ENCODE measurements at places on chromosomes 11 and 22.

- DNase-seq = peak; percentile 86
Observed at GRCh38 chr22:39528681-39529486, 3.7 kb downstream of the RPS19BP1 start.

- no peak for DNase-seq
Observed at GRCh38 chr11:63687845-63688244, 6.5 kb downstream of the RTN3 start.

GRCh38 chr11:83031127-83031526 lies 40.6 kb downstream of the RAB30 start:
- no peak for DNase-seq

GRCh38 chr11:125128450-125128849 lies 17.0 kb upstream of the TMEM218 start:
- DNase-seq = no peak

DNA sequence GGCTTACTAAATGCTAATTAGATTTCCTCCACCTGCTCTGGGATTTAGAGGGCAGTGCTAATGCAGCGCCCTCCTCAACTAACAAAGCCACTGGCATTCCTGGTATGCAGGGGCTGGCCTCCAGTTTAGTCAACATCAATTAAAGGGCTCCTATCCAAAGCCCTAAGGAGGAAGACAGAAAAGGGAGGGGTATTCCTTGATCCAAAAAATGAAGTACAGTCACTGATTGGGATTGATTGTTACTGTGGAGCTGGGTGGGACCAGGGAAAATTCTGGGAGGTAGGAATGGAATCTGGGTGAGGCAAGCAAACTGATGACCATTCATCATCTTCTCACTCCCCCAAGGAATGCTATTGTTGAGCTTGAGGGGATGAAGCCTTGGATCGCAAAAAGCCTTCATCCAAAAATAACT lies 52.2 kb downstream of the GAB2 start:
- no peak for DNase-seq

GRCh38 chr22:42907404-42908373 lies 50.6 kb upstream of the ARFGAP3 start:
- DNase-seq = no peak

DNA sequence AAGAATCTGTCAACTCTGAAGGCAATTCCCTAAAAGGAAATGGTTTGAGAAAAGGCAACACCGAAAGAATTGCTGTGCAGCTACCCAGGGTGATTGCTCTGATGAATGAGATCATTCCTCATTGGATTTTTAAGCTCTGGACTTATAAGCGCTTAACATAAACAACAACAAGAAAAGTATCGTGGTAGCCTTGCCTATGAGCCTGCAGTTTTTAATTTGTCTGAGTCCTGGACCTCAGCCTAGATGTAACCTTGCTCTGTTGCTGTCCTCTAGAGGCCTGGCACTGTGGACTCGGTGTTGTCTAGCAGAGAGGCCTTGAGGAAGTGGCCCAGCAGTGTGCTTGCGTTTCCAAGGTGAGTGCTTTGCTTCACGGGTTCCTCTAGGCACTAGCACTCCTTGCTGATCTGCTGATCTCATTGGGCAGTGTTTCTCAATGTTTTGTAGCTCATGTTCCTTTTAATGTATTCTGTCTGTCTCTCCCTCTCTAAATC lies 20.4 kb downstream of the CCDC81 start:
- no peak for DNase-seq

DNA sequence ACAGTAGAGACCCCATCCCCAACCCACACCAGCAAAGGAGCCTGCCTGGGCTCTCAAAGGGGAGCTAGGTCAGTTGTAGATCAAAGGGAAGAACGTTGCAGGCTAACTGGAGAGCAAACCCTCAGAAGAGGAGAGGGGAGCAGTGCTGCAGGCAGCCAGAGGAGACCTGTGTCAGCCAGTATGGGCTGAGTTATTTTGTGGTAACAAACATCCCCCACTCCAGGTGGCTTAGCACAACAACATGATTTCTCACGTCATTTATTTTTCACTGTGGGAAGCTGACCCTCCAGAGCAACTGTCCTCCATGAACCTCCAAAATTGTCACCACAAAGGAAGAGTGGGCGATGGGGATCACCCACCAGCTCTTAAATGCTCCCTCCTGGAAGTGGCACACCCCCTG lies 19.8 kb upstream of the SHANK2 start:
- no peak for DNase-seq

GRCh38 chr11:46421257-46421880 lies 29.8 kb upstream of the CHRM4 start:
- no peak for DNase-seq

GRCh38 chr11:128473636-128474035 lies 113.7 kb downstream of the ETS1 start:
- no peak for DNase-seq

DNA sequence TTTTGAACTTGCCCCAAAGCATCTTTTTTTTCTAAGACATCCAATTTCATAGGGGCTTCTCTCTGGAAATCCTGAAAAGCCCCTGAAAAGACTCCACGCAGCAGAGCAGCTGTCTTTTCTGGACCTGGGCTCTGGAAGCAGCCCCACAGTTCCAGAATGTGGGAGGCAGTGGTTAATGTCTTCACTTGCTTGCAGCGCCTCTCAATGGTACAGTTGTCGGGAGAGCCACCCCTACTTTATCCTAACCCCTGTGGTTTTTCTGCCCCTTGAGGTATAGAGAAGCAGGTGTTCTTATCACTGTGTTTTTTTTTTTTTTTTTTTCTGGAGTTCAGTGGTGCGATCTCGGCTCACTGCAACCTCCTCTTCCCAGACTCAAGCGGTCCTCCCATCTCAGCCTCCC lies 83.4 kb upstream of the SORL1-AS1 start:
- DNase-seq = no peak

GRCh38 chr22:37967637-37968451 lies 14.3 kb downstream of the POLR2F start:
- DNase-seq = no peak

- DNase-seq = no peak
Observed at GRCh38 chr11:111447112-111447471, 65.1 kb downstream of the BTG4 start.

DNA sequence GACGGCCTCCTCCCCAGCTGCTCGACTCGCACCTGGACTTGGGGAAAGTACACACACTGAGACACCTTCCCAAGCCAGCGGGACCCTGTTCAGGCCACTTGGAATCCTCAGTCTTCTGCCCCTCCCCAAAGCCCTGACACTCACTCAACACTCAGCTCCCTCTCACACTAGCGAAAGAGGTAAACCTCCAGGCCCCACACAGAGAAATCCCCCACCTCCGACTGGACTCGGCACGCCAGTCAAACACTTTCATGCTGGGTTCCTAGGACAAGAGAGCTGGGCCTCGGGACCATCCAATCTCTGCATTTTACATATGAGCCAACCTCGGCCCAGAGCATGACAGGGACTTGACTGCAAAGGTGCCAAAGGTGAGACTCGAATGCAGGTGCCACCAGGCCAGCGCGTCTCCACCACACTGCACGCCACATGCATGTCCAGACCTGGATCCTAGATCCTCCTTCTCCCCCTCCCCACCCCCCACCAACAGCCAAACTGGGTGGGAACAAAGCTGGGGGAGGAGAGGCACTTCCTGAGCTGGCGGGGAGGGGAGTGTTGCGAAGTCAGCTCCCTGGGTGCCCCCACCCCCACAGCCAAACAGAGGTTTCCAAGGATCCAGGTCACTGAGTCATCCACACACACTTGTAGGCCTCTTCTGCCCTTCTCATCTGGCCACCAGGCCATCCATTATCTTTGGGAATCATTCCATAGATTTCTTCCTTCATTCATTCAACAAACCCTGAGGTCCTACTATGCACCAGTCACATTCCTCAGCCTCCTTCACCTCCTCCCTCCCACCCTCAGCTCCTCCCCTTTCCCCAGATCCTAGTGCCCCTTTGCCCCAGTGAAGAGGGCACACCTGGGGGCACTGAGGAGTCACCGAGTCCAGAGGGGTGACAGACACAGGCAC lies 10.7 kb upstream of the CD5 start:
- DNase-seq = peak; percentile 51

DNA sequence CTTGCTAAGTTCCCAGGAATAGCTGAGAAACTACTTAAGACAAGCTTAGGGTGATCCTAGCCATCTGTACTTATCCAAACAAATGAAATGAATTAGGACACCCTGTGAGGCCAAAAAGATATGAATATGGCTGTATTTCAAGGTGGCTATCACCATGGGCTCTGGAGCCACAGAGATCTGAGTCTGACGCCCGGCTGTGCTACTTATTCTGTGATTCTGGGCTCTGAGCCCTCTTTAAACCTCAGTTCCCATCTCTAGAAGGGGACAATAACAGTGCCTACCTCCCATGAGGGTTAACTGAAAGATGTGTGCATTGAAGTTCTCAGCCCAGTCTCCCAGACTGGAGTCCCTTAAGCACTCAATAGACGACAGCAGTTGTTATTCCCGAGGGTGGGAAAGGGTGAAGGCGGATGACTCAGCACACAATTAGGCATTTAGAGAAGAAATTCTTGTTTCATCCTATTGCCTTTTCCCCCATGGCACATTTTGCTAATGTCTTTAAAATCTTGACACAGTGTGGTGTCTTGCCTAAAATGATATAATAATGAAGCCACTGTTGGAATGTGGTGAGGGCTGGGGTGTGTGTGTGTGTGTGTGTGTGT lies 132.5 kb downstream of the ADAMTS15 start:
- no peak for DNase-seq

- DNase-seq = no peak
Observed at GRCh38 chr11:95241681-95242081, 10.7 kb upstream of the SESN3 start.

DNA sequence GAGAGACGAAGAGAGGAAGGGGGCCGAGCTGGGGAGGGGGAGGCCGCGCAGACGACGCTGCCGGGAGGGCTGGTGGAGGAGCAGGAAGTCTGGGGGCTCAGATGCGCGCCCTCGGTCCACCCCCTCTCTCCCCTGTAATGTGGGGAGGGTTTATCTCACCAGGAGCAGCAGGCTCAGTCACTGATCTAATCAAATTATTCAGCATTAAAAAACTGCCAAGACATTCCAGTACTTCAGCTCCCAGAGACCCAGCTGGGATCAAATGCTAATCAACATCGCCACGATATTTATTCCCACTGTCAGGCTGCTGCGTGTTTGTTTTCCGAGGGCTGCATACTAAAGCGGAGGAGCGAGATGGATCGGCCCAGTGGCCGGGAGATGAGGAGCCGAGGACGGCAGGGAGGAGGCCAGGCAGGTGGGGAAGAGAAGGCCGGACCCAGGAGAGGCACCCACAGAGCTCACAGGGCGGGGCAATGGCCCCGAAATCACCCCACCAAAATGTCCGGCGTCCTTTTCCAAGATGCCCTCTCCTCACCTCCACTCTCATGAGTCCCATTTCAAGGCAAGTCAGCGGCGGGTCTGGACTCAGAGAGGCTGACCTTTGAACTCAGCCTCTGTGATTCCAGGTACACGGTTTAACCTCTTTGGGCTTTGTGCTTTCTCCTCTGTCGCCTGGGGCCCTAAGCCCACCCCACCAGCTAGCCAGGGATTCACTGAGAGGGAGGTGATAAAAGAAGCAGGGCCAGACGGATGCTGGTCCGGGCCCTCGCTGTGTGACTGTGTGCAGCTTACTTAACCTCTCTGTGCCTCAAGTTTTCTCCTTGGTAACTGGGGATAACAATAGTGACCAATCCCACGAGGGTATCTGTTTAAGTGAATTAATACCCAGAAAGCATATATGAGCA lies 502.1 kb downstream of the MN1 start:
- DNase-seq = no peak

- no peak for DNase-seq
Observed at GRCh38 chr11:58867556-58867955, 23.1 kb upstream of the GLYATL2 start.

DNA sequence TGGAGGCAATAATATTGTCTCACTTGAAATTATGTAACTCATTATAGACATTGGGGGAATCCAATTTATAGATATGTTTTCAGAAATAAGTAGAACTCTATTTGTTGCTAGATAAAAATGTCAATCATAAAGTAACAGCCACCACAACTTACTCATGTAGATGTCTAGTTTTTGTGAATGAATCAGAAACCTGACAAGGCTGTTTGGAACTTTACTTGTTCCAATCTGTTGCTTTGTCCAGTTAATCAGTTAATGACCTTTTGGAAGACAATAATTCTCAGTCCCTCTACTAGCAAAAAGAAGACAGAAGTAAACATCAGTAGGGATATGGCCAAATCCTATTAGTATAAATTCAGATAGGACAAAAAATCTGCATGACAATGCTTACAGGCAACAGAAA lies 1143.3 kb downstream of the LRRC4C start:
- DNase-seq = no peak

DNA sequence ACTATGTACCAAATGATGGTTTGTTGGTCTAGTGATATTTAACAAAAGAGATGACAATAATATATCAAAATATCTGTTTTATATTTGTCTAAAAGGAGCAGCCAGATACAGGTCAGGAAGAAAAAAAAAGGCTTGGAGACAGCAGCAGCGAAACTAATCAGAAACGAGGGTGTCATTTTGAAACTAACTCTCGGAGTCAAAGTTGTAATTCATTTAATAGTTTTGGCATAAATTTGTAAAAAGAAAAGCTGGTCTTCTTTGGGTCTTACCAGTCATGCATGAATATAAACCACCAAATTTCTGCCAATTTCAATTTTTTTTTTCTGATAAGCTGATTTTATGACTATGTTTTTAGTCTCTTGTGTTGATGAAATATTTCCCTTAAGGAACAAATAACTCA lies 25.5 kb downstream of the NPAT start:
- no peak for DNase-seq

DNA sequence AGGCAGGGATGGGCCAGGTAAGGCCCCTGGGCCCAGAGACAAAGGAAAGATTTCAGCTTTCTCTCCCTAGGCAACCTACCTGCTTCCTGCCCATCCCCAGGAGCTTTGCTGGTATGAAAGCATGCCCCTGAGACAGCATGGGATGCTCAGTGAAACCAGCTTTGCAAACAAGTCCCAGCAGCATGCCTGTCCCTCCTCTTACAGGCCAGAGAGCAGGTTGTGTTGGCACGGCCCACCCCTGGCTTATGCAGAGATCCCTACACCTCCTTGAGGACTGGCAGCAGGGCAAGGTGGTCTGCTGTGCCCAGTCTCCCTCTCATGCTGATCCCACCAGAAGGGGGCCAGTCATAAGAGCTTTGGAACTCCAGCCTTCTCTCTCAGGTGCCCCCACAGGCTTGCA lies 3.1 kb downstream of the SCN4B start:
- no peak for DNase-seq

GRCh38 chr11:88827018-88827676 lies 238.6 kb downstream of the GRM5 start:
- DNase-seq = no peak

GRCh38 chr22:28025333-28025732 lies 106.3 kb upstream of the PITPNB start:
- no peak for DNase-seq

GRCh38 chr11:69382131-69383128 lies 88.5 kb downstream of the MYEOV start:
- DNase-seq = no peak

- no peak for DNase-seq
Observed at GRCh38 chr11:77467993-77468392, 5.9 kb downstream of the PAK1 start.

DNA sequence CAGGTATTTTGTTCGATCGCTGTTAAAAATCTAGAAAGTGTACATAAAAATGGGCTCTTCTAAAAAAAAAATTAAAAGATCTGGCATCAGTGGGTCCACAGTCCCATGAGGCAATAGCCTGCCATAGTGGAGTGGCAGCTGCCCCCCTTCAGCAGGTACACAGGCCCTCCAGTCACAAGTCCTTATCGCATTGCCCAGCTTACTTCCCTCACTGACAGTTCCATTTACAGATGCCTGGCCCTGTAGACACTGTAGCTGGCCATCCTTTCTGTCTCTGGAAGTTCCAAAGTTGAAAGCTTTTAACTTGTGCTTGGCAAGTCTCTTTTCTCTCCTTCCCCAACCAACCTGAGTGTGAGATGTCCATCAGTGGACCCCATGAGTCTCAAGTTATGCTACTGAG lies 11.4 kb downstream of the ZNRF3 start:
- no peak for DNase-seq

Measured in activated T-helper 9 cell treated with anti-CD3 and anti-CD28 coated beads, Interleukin-2, amount 50 U/mL, for 16 hours (primary cell).